ENCODE measurements at places on chromosomes 7 and 10. TPM values are rescaled to one million over a fixed set of nuclear protein-coding genes. Genes with fewer than 3 reads are reported as not detected.

- no peak for DNase-seq
Observed at GRCh38 chr10:71572962-71573361, 146.6 kb downstream of the C10orf105 start.

GRCh38 chr10:116005301-116005700 lies 267.7 kb downstream of the GFRA1 start:
- no peak for DNase-seq

GRCh38 chr7:151062399-151063211 lies 3.2 kb downstream of the SLC4A2 start:
- peak; percentile 71 for DNase-seq

DNA sequence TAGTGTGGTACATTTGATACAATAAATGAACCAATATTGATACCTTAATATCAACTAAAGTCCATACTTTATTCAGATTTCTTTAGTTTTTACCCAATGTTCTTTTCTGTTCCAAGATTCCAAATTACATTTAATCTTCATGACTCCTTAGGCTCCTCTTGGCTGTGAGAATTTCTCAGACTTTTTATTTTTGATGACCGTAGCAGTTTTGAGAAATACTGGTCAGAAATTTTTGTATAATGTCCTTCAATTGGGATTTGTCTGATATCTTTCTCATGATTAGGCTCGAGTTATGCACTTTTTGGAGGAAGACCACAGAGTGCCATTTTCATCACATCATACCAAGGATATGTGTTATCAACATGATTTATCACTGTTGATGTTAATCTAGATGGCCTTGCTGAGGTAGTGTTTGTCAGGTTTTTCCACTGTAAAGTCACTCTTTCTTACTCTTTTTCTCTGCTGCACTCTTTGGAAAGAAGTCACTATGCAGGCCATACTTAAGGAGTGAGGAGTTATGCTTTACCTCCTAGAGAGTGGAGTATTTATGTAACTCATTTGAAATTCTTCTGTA lies 12.9 kb upstream of the ENTPD1 start:
- DNase-seq, result no peak

- DNase-seq, result no peak
Observed at GRCh38 chr7:135538376-135538775, 19.3 kb upstream of the NUP205 start.

DNA sequence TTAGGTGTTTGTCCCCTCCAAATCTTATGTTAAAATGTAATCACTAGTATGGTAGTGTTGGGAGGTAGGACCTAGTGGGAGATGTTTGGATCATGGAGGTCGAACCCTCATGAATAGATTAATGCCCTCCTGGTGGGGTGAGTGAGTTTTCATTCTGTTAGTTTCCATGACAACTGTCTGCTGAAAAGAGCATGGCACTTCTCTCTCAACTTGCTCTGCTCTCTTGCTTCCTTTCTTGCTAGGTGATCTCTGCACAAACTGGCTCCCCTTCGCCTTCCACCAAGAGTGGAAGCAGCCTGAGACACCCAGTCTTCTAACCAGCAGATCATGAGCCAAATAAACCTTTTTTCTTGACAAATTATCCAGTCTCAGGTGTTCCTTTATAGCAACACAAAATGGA lies 853.9 kb downstream of the SORCS1 start:
- no peak for DNase-seq

DNA sequence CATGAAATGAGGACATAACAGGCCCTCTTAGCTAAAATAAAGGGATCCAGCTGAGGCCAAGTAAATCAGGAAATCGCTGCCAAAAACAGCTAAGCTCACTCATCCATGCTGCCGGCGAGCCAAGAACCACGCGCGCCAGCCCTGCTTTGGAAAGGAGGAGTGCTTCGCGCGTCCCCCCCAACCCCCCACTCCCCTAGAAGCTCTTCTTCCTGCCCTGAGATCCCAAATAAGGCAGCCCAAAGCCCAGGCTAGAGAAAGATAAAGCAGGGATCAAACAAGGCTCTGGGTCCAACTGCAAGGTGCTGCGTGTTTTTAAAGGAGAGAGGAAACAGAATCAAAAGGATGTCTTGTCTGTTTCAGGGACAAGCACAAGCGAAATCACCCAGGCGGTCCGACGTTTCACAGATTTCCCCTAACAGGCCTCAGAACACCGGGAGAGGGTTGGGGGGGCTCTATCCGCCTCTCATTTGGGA lies 168.3 kb upstream of the AUTS2 start:
- DNase-seq, result no peak

DNA sequence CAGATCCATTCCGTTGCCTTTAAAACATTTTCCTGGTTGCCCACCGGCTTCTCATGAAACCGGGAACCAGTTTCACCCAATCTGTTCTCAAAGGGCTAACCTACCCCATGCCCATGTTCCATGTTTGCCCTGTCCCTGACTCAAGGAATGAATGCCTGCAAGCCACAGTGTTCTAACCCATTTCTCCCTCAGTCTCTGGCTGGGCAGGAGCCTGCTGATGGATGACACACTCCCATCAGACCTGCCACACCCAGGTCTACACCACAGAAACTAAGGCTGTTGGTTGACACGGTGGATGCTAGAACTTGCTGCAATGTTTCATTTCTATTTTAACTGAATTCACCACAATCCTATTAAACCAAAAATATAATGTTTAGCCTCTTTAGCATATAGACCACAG lies 15.6 kb downstream of the CLRN3 start:
- DNase-seq, result no peak

DNA sequence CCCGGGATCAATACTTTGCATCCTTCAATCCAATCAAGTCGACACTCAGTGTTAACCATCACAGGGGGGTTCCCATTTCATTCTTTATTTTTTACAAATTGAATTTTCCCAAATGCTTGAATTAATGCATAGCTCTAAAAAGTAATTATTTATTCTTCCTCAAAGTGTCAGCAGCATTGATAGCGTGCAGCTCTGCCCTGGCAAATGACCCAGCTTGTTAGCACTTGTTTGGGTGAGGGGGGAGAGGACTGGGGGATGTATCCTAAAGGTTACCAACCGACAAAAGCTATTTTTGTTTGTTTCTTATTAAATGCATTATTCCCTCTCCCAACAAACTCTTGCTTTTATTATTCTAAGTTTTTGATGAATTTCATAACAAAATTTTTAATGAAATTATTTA lies 27.0 kb upstream of the ELMO1 start:
- DNase-seq, result no peak

- DNase-seq, result no peak
Observed at GRCh38 chr10:66981361-66982052, 55.7 kb downstream of the LRRTM3 start.

DNA sequence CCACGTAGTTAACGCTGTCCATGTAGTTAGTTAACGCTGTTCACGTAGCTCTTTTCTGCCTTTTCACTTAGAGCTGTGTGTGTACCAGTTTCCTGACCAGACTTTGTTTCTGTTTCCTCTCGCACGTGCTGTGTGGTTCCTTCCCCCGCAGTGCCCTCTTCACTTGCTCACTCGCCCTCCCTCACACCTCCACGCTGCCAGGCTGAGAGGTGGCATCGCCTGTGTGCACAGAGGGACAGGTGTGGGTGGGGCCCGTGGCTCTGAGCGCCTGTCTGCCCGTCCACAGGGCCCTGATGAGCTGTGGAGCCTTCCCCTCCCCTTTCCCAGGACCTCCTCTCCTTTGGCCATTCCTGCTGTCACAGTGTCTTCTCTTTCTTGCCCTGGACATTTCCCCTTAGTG lies 30.6 kb downstream of the WDR37 start:
- no peak for DNase-seq

GRCh38 chr7:79736418-79736817 lies 283.0 kb upstream of the MAGI2 start:
- no peak for DNase-seq

DNA sequence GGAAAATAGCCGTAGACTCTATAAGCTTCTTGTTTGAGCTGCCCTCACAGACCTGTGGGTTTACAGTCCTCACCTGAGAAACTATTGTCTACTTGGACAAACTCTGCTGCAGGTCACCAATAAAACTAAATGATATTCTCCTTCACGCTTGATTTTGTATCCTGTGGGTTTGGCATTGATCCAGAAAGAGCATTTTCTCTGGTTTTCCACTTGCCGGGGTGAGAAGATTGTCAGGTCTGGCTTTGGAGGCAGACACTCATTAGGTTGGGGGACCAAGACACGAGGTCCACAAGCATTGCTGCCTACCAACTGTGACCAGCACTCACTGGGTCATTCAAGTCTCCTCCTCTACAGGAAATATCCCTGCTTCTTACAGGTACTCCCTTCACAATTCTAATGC lies 68.5 kb downstream of the CDC14C start:
- no peak for DNase-seq

GRCh38 chr10:51643734-51644133 lies 55.7 kb downstream of the CSTF2T start:
- no peak for DNase-seq

DNA sequence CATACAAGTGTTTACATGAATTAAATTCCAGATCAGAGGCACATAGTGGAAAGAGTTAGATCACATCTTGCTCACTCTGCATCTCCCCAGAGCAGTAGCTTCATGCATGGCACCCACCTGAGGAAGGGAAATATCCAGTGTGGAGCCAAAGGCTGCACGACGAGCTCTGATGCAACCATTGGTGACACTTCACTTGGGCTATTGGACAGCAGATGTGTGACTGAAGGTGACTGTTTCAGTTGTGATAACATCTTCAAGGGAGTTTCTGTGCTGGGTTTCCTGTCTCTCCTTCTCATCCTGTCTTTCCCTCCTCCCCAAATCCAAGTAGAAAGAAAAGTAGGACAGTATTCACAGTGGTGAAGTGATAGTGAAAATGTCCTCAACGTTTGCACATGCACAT lies 115.0 kb downstream of the TAF3 start:
- DNase-seq, result no peak

DNA sequence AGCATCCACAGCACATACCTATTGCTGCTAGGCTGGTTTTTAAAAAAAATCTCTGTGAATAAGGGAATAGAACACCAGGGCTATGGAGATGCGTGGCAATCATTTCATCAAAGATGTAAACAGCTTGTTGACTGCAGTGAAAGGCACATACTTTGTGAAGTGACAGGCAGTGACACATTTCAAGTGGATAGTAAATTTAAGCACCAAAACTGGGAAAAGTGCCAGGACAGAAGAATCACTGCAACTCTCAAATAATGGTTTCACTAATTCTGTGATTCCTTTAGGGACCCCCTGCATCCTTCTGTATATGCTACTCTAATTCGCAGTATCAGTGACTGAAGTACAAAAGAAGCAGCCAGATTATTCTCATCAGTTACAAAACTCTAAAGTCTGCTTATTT lies 145.2 kb upstream of the KLF14 start:
- no peak for DNase-seq

- no peak for DNase-seq
Observed at GRCh38 chr10:103254538-103255325, 9.0 kb downstream of the RPEL1 start.

The NYAP1 gene
- total RNA-seq, result 0.14 TPM

The PAX2 gene
- 5.1 TPM for total RNA-seq

The WDR86 gene
- 19.6 TPM for total RNA-seq

The PAX4 gene
- not detected for total RNA-seq

The HTRA1 gene
- total RNA-seq, result 110 TPM

The HSPA14 gene
- total RNA-seq, result 9.7 TPM

All from kidney epithelial cell (primary cell).